Activated naive CD4-positive, alpha-beta T cell treated with anti-CD3 and anti-CD28 coated beads, Interleukin-2, amount 50 U/mL, for 16 hours (primary cell): ENCODE measurements at places on chromosomes 7 and 10.

- no peak for DNase-seq
Observed at GRCh38 chr10:132869621-132870020, 72.7 kb downstream of the CFAP46 start.

DNA sequence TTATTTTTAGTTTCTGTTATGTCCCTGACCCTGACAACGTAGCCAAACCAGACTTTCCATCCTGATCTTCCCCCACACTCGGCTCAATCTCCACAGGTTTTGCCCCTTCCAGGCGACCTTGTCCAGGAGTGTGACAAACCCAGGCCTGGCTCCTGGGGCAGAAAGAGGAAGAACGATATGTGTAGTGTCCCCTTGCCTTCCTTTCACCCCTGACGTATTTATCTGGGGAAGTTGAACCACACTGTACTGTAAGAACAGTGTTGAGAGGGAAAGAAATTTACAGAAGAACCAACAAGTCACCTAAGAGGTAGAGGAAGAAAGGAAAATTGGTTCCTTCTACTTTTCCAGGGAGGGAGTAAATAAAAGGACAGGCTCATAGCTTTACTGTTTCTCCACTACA is 158.0 kb downstream of the VTI1A start:
- no peak for DNase-seq

- DNase-seq = no peak
Observed at GRCh38 chr7:1651031-1651446, 19.0 kb upstream of the ELFN1 start.

DNA sequence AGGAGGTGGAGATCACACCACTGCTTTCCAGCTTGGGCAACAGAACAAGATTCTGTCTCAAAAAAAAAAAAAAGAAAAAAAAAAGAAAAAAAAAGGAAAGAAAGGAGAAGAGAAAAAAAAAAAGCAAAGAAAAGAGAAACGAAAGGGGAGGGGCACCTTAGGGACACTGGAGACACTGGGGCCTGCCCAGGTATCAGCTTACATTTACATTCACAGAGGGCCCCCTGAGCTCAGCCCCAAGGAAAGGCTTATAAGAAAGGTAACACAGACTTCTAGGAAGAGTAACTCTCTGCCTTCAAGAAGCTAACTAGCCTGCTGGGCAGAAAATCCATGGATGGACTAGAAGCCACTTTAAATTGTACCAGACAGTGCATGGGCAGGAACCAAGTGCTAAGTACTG is 108.8 kb downstream of the NPY start:
- DNase-seq = no peak

- DNase-seq = no peak
Observed at GRCh38 chr10:26624006-26624405, 73.5 kb upstream of the PDSS1 start.

GRCh38 chr7:55019191-55019690 is 424 bp downstream of the EGFR start:
- no peak for DNase-seq

DNA sequence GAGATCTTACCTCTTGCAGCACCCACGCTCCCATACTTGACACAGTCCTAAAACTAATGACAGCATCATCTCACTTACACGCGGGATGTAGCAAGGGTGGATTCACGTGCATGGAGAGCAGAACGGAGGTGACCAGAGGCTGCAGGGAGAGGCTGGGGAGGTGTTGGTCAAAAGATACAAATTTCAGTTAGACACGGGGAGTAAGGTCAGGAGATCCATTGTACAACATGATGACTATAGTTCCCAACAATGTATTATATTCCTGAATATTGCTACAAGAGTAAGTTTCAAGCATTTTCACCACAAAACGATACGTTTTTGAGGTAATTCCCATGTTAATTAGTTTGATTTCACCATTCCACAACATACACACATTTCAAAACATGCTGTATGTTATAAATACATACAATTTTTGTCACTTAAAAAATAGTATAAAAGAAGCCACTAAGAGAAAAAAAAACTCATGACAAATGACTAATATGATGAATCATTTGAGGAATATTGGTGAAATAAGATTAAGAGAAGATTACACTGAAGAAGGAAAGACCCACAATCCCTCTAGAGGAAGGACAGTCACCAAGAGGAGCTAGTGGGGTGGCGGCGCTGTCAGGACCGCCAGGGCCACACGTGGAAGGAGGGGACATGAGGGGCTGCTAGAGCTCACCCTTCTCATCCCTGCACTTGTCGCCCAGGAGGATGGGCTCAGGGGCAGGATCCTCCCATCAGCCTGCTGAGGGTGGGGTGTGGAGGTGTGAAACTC is 49.4 kb upstream of the EGFR start:
- no peak for DNase-seq

GRCh38 chr10:93121311-93121710 is 47.6 kb downstream of the CYP26A1 start:
- DNase-seq = no peak
